Stimulated activated CD4-positive, alpha-beta T cell treated with anti-CD3 and anti-CD28 coated beads, Interleukin-15, amount 100 ng/mL, for 24 hours (primary cell): ENCODE measurements at places on chromosomes 4 and X.

GRCh38 chr4:149791851-149792250 is 23.8 kb downstream of the IQCM start:
- DNase-seq, result no peak

GRCh38 chrX:12567857-12568256 is 223.4 kb upstream of the PRPS2 start:
- no peak for DNase-seq

GRCh38 chrX:19912-20571 is 261.1 kb upstream of the PLCXD1 start:
- no peak for DNase-seq

DNA sequence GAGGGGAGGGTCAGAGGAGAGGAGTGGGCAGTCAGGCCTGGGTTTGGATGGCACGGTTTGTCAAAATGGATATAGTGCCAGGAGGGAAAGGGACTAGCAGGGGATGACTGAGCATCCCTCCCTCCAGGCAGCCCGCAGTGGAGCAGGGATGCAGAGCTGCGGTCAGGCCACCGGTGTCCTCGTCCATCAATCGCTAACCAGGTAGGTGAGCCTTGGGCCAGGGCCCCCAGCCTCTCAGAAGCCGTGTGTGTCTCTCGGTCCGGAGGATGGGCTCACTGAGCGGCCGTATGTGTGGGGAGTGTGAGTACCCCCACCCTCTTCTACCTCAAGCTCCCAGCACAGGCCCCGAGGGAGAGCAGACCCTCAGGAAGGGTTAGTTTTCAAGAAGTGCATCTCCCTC is 538 bp upstream of the CYTL1 start:
- DNase-seq, result no peak

DNA sequence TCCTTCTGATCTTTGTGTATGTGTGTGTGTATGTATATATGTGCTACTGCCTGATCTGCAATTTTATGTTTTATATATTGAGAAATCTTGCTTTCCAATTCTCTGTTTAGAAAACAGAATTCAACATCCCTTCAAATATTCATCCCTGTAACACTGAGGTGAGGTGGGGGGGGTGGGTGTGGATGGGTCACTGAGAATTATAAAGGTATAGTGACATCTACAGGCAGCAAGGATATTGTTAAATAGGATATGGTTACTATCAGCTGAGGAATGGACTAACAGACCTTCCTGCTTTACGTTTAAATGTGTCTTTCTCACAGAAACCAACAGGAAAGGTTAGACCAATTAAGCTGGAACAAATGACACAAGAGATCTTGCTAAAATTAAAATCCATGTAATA is 19.0 kb upstream of the MAGEB2 start:
- no peak for DNase-seq

DNA sequence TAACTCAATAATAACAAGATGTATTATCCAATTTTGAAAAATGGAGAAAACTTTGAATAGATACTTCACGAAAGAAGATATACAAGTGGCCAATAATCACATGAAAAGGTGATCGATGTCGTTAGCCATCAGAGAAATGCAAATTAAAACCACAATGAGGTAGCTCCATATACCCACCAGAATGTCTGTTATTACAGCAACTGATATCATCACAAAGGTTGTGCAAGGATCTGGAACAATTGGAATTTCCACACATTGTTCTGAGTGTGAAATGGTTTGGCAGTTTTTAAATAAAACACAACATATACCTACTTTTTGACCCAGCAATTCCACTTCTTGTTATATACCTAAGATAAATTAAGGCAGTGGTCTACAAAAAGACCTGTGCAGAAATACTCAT is 71.7 kb downstream of the IRS4 start:
- no peak for DNase-seq

DNA sequence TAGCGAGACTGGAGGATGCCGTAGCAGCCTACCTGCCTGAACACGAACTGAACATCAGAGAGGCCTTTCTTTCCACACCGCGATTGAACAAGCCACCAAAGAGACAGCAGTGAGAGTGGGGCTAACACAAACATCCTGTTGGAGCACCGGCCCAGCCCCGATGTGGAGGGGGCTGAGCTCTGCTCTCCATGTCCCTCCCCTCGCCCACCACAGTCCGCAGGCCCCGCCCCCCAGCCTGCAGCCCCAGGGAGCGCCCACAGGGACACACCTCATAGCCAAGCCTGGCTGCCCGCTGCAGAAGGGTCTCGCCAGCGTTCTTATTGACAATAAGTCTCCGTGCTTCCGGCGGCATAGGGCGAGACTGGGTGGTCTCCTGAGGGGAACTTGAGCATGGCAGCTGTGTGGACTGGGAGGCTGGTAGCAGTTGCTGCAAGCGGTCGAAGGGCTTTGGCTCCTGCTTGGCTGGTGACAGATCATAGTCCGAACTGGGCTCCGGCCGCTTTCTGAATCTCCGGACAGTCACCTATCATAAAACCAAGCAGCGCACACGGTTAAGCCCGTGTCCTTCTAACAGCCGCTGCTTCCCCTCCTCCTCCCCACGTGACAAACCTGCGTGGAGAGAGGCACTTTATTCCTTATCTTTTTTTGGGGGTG is 35.8 kb downstream of the BCOR start:
- no peak for DNase-seq

DNA sequence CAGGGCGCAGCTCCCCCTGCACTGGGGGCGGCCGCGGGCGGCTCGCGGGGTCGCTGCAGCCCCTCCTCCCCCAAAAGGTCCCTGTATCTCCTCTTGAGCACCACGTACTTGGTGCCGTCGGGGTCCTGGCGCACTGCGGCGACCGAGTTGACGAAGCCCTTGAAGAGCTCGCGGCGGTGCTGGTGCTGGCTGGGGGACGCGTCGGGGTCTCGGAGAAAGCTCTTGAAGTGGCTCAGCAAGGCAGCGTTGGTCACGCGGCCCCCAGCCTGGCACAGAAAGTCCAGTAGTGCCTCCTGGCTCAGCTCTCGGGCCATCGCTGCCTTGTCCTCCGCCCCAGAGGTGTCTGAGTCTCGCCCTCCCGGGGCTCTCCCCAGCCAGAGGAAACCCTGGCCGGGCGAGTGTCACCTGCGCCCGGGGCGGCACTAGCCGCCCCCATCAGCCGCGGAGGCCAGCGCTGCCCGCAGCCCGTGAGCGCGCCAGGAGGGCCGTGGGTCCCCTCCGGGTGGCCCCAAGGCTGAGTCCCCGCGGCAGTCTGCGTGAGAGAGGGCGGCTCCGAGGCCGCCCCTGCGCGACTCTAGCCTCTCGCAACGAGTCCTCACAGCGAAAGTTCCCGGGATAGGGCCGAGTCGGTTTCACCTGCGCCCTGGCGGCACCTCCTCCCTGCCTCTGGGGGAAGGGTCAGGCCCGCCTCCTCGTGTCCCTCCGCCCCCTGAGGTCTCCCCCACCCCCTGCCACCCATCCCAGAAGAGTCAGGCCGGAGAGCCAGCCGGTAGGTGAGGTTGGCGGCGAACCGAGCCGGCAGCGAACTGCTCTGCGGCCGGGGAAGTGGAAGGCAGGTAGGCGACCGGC is at the start of gene SOWAHB:
TSS of gene SOWAHB (minus strand) at position 609 of the 849 bp plus-strand sequence. CDS start at position 314, 295 bp downstream.
- DNase-seq, result peak; percentile 41

- no peak for DNase-seq
Measured at GRCh38 chr4:123363729-123364128, 32.9 kb upstream of the SPRY1 start.

- no peak for DNase-seq
Measured at GRCh38 chr4:17094876-17095210, 196.4 kb upstream of the LDB2 start.

GRCh38 chr4:103397541-103397940 is 199.4 kb upstream of the CENPE start:
- no peak for DNase-seq

DNA sequence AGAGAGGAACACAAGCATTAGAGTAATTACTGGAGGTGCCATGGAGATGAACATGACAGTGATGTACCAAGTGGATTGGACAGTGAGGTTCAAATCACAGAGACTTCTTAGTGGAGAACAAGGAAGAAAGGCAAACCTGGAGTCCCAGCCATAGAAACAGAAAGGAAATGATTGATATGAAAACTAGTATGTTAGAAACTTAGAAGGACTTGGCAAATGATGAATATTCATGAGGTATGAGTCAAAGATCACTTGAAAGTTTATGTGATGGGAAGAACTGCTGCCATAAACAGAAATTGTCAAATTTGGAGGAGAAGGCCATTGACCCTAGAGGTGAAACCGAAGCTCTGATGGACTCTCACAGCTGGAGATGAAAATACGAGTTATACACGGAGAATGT is 88.2 kb downstream of the PHOX2B start:
- no peak for DNase-seq

GRCh38 chr4:169362607-169363006 is 91.9 kb upstream of the SH3RF1 start:
- no peak for DNase-seq

GRCh38 chrX:149757206-149758067 is 16.4 kb upstream of the HSFX1 start:
- DNase-seq, result no peak

- no peak for DNase-seq
Measured at GRCh38 chr4:91909963-91910362, 393.8 kb upstream of the GRID2 start.

- no peak for DNase-seq
Measured at GRCh38 chr4:16952896-16953630, 54.6 kb upstream of the LDB2 start.

DNA sequence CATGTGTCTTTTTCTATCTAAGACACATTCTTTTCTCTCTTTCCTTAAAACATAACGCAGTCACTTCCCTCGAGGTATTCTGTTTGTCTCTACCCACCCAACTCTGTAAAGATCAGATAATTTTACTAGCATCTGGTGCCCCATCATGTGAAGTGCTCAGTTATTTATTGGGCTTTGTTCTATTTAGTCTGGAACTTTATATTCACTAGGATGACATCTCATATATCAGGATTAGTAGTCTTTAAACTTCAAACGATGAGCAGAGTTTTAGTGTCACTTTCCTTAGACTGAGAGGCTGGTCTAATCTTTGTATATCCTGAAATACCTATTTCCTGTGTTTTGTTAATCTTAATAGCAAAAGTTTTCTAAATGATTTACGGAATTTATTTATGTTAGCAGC is 445.5 kb upstream of the NDST3 start:
- DNase-seq, result no peak

DNA sequence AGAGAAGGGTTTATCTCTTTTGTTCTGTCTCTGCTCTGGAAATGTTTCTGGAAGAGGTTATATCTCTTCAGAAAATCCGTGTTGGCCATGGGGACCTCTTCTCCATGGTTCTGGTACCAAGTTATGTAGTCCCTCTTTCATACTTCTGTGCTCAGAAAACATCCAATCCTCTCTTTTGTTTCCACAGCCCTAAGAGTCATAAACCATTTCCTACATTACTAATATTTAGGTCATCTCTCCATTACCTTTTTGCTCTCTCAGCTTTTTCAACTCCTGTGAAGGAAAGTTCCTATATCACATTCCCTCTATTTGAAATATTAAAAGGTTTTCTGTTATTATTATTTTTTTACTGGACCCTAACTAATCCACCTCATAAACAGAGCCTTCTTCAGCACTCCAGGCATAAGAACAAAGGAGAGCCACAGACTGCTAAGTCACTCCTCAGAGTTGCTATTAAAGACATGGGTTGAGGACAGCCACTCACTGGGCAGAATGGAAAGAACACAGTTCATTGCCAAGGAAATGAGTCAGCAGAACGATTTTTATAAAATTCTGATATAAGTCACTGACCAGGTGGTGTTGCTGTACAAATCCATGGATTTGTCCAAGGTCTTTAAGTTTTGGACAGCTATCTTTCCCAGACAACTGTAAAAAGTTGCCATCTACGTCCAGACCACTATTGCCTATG is 122.4 kb upstream of the NPY2R start:
- DNase-seq, result no peak

GRCh38 chr4:163343604-163344146 is at the start of gene NPY5R:
NPY5R (plus strand) TSS chr4:163343892; CDS start chr4:163350274, 6,382 bp downstream.
- no peak for DNase-seq

DNA sequence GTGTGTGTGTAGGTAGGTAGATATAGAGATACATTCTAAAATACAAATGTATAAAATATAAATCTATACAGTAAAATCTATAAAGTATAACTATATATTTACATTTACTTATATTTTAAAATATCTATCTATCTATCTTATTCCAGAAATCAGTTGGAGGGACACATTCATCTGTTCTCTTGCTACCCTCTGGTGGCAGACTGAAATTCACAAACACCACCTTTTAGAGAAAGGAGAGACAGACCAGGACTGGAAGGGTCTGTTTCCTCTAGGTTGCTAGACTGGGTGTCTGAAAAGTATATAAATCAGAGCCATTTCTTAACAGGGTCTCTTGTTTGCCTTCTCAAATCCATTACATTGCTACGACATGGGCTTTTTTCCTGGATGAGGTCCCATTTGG is 343.0 kb downstream of the OPHN1 start:
- DNase-seq, result no peak

DNA sequence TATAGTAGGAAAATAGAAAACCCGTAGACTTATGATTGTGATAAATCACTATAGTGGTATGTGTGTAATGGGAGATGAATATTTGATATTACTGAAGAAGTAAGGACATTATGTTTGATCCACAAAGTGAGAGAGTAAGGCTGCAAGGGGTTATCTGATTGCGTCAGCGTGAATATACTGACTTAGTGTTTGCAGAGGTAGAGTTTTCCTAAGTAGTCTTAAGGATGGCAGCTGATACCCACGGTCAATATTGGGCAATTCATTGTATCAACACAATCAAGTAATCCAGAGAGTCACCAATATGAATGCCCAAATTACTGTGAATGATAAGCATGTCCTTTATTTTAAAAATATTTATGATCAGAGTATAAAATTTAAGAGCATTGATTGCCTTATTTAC is 83.7 kb downstream of the SPOCK3 start:
- DNase-seq, result no peak

- DNase-seq, result no peak
Measured at GRCh38 chr4:90540536-90540935, 413.3 kb downstream of the CCSER1 start.

- no peak for DNase-seq
Measured at GRCh38 chr4:176229645-176230044, 34.3 kb upstream of the SPATA4 start.

DNA sequence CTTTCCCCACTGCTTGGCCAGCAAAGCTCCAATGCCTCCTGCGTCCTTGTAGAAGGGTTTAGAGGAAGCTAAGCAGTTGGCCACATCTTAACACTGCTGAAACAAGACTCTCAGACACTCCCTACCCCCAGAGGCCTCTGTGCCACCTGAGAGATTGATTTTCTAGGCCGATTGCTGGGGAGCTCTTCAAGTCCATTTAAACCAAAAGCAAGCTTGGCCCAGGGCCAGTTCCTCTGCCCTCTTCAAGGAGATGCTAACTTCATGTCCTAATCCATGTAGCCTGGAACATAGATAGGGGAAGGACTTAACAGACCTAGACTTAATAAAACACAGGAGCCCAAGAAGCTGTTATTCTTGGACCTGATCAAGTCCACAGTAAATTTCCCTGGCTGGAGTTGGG is 27.2 kb upstream of the FMR1NB start:
- DNase-seq, result no peak

- no peak for DNase-seq
Measured at GRCh38 chr4:113849771-113850170, 88.2 kb upstream of the CAMK2D start.

- no peak for DNase-seq
Measured at GRCh38 chrX:130830599-130831346, 72.2 kb downstream of the ENOX2 start.

GRCh38 chr4:143406523-143406922 is 69.8 kb downstream of the GAB1 start:
- peak; percentile 30 for DNase-seq

GRCh38 chr4:24252121-24252520 is 332.2 kb downstream of the DHX15 start:
- DNase-seq, result no peak

- DNase-seq, result no peak
Measured at GRCh38 chr4:90769251-90769650, 642.1 kb downstream of the CCSER1 start.
